B cell (primary cell): ENCODE measurements at places on chromosomes 12 and 14.

- no peak for DNase-seq
These were observed 103.1 kb downstream of the HELB start for GRCh38 chr12:66405395-66405794.

GRCh38 chr12:9773216-9773877, 12.6 kb upstream of the CD69 start:
- DNase-seq = no peak

GRCh38 chr12:61566183-61566582, 694.0 kb upstream of the USP15 start:
- DNase-seq = no peak

- no peak for DNase-seq
These were observed 47.7 kb upstream of the GRIP1 start for GRCh38 chr12:66726556-66726955.

DNA sequence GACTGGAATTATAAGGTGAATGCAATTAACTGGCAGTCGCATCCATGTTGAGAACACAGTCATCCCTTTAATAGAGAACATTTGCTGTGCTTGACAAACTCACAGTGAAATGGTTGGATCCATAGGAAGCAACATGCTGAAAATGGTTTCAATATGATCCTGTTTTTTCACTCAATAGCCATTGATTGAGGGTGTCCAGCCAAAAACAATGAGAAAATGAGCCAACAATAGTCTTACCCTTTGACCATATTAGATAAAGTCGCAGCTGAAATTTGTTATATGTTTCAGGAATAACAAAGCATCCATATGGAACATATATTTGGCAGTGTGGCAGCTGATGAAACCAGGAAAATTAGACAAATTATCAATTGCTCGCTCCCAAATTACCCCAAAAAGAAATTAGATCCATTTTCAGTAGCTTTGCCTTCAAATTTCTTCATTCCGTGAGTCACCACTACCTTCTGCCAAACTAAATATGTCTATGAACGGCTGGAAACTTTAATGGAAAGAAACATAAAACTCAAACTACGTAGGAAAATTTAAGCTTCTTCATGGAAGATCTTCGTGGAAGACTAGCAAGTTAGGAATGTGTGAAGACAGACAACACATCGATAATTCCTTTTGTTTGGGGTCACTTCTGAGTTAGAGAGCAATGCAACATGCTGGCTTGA, 17.4 kb downstream of the IGF1 start:
- DNase-seq = no peak
